ENCODE measurements at places on chromosomes 5 and 9.

GRCh38 chr9:133959966-133960567 is 32.1 kb downstream of the VAV2 start:
- DNase-seq: no peak

- DNase-seq: no peak
These were observed 28.6 kb upstream of the FBXW11 start for GRCh38 chr5:172035049-172035448.

GRCh38 chr5:58341476-58341875 is 118.4 kb downstream of the PLK2 start:
- DNase-seq: no peak

GRCh38 chr5:164119806-164120447 is 614.5 kb downstream of the MAT2B start:
- DNase-seq: peak; percentile 50

- DNase-seq: no peak
These were observed 692.8 kb upstream of the CDH18 start for GRCh38 chr5:20680718-20681302.

DNA sequence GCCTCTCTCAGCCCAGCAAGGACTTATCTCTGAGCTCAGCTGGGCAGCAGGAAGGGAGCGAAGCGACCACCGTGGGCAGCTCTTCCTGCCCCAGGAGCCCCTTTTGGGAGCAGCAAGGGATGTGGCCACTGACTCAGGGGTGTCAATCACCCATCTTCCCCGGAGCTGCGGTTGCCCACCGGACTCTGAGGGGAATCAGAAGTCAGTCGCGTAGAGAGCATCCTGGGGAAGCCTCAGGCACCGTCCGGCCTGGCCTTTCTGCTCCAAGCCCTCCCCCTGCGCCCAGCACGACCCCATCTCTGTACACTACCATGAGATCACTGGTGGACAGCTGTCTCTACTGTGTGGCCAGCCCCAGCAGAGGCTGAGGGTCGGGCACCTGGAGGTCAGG is 24.6 kb downstream of the GFI1B start:
- DNase-seq: no peak

DNA sequence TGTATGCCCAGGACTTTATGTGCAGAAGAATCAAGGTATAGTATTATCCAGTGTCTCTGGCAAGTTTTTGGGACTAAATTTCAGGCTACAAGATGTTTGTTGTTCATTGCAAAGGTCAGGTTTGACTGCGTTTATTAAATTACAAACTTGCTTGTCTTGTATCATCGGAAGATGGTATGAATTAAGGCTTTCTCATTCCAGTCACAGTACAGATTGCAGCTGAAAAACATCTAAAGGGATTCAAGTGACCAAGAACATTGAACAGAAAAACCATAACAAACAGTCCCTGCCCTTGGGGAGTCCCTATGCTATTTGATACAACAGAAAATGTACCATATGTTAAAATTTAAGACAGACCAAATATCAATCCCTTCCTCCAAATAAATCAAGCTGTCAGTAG is 244.7 kb upstream of the TNC start:
- DNase-seq: no peak

DNA sequence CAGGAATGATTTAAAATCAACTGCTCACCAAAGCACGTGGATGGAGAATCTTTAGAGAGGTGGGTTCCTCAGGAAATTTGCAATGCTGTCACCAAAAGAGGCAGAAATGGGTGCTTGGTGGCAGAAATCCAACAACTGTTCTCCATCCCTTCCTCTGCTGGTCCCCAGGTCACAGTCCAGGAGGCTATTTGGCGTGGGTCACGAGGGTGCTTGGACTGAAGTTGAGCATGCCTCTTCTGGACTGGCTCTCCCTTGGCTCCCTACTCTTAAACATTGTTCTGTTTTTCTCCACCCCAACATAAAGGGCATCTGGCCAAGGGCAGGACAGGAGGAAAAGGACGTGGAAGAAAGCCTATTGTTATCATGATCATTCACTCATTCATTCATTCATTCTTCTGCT is 58.9 kb downstream of the WWC1 start:
- DNase-seq: no peak

DNA sequence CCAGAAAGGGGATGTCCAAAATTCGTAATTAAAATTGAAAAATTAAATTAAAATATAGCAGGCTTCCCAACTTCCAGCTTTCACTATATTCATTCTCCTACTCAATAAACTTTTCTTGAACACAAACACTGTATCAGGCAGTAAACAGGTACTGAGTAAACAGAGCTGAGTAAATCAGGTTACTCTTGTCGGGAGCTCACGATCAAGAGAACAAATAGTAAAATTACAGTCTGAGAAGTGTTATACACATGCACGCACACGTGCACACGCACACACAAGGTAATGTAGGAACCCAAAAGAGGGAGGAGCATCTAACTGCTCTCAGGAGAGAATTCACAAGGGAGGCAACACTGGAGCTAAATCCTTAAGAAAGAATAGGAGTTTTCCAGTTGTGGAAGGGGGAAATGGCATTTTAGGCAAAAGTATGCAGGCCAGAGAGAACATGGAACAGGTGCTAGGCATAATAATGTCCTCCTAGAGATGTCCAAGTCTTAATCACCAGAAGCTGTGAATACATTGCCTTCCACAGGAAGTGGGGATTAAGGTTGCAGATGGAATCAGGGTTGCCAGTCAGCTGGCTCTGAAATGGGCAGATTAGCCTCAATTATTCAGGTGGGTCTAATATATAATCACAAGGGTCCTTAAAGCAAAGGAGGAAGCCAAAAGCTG is 598.8 kb upstream of the BRINP1 start:
- no peak for DNase-seq

- DNase-seq: no peak
These were observed 50.2 kb downstream of the CSNK1A1 start for GRCh38 chr5:149500922-149501582.

DNA sequence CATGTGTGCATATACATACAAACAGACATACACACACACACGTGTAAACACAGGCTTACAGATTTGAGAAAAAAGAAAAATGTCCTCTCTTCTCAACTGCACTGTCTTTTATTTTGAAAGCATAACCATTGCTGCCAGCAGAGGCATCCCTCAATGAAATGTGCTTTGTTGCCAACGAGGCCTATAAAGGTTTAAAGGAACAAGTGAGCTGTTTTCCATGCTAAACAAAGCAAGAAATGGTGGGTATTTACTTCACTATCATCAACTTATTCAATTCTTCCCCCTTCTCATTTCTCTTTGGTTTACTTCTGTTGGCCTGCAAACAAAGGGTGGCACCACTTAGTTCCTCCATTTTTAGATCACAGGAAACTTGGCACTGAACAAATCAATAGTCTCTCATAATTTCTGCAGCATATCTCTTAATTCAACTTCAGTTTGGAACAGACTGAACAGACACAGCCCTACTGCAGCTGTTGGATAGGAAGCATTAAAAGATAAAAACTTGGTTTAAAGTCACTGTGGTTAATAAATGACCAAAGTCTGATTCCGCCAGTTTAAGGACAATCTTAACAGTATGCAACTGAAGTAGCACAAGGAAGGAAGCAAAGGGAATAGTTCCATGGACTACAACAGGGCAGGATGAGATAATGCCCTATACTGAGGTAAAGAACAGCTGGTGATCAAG is 21.7 kb downstream of the TTC33 start:
- DNase-seq: peak; percentile 57

GRCh38 chr5:136242136-136242535 is 49.2 kb upstream of the SMIM32 start:
- no peak for DNase-seq

DNA sequence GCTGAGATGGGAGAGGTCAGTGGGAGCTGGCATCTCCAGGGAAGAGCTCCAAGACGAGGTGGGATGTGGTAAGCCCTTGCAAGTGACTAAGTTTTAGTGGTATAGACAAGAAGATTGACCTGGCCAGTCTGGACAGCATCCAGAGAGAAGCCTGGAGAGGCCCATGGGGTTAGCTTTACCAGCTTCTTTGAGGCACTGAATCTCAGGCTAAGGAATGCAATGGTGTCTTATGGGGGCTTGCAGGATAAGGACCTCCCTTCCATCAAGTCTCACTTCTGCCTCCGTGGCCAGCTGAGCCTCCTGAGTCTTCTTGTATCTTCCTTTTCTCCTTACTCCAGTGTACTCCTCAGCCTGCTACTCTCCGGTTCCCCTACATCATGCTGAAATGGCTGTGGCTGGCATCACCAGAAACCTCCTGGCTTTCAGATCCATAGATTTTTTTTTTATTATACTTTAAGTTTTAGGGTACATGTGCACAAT is 56.5 kb upstream of the JADE2 start:
- no peak for DNase-seq
